ENCODE measurements at places on chromosomes 2 and 18. TPM values are rescaled to one million over a fixed set of nuclear protein-coding genes. Genes with fewer than 3 reads are reported as not detected.

TEX44 gene
- total RNA-seq = not detected

PSMA8 gene
- total RNA-seq = not detected

CYP27C1 gene
- total RNA-seq = 2.9 TPM

DNER gene
- not detected for total RNA-seq

ST8SIA3 gene
- total RNA-seq = not detected

CD28 gene
- not detected for total RNA-seq

TMEM198 gene
- 2.1 TPM for total RNA-seq

FBXO36 gene
- 4.7 TPM for total RNA-seq

ANKRD29 gene
- 9.1 TPM for total RNA-seq

XIRP2 gene
- not detected for total RNA-seq

SP5 gene
- total RNA-seq = not detected

ASPRV1 gene
- total RNA-seq = 0.32 TPM

BBS5 gene
- total RNA-seq = 5.8 TPM

PID1 gene
- total RNA-seq = 8.5 TPM

SULT1C2 gene
- under 0.01 TPM for total RNA-seq

TANC1 gene
- total RNA-seq = 40.4 TPM

TRIM43 gene
- total RNA-seq = not detected

CFAP210 gene
- total RNA-seq = not detected

DLX2 gene
- 0.24 TPM for total RNA-seq

LGALSL gene
- total RNA-seq = 3.1 TPM

MREG gene
- total RNA-seq = 7.5 TPM

CD8A gene
- not detected for total RNA-seq

DPYSL5 gene
- total RNA-seq = not detected

ERBB4 gene
- total RNA-seq = under 0.01 TPM

GCG gene
- not detected for total RNA-seq

DOCK10 gene
- total RNA-seq = 82.3 TPM

MPP4 gene
- 0.97 TPM for total RNA-seq

EGR4 gene
- total RNA-seq = 0.12 TPM

SOX11 gene
- 0.32 TPM for total RNA-seq

PCARE gene
- not detected for total RNA-seq

LRATD1 gene
- 1.3 TPM for total RNA-seq
